ENCODE measurements at places on chromosomes 12 and 14.

DNA sequence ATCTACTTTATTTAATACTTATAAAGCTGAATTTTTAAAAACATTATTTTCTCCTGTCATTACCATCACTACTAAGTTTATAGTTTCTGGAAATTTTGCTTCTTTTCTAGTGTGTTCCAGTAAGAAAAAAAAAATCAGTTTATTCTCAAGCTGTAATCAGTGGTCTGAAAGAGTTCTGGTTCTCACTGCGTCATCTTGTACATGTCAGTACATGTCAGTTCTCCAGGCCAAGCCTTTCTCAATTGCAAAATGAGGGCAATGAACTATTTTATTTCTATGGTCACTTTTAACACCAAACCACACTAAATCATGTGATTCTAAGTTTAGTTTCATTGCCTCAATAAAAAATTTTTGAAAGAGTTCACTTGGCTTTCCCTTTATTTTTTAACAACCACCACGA is 468.9 kb upstream of the LRFN5 start:
- no peak for DNase-seq

DNA sequence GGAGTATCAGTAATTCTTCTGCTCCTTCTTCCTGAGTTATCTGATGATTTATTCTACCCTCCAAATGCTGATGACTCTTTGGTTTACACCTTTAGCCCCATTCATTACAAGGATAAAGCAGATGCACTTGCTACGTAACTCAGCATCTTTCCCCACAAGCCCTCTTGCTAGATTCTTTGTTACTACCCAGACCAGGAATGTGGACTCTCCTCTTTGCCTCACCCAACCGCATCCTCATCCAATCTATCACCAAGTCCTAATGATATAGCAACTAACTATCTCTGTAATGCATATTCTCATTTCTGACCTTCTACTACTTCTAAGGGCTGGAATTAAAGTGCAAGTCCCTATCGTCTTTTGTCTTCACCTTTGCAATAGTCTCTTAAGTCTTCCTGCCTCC is 9.2 kb downstream of the KRT1 start:
- no peak for DNase-seq

DNA sequence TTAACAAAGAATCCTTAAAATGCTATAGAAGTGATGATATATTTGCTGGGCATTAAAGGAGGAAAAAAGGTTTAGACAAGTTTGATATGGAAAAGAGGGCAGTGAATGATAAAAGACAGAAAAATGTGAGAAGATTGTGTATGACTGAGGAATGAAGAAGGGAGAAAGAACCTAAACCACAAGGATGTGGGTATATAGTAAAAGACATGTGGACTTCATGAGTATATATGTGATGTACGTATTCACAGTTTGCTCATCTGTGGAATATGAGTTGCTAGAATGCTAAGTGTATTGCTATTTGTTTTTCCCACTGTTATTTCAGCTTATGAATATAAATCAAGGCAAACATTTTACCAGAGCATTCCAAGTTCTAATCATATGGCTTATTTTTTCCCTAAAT is 2.1 kb upstream of the SLC16A7 start:
- no peak for DNase-seq

DNA sequence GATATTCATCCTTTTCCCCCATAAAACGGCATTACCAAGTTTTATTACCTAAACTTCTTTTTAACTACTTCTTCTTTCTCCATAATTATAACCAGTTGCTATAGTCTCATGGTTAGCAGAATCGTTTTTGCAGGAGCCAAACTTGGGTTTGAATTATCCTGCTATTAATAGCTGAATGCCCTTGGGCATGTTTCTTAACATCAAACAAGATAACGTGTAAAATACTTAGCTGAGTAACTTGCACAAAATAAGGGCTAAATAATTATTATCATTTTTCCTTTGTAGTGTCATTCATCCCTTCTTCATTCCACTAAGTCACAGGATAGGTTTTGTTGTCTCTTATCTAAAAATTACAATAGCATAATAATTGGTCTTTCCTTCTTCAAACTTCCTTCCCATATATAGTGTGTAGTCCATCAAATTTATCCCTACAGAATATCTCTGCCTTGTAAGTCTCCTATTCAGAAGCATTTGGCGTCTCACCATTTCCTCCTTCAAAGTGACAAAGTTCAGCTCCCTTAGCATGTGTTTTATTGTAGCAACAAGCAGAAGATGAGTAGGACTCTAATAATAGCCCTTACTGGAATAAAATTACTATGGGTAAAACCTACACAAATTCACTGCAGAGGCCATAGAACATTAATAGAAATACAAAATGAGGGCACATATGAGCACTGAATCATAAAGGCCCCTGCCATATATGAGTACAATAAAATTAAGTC is 63.8 kb downstream of the FAR2 start:
- DNase-seq: no peak

- DNase-seq: no peak
Measured at GRCh38 chr14:32621585-32621984, 292.5 kb downstream of the AKAP6 start.

DNA sequence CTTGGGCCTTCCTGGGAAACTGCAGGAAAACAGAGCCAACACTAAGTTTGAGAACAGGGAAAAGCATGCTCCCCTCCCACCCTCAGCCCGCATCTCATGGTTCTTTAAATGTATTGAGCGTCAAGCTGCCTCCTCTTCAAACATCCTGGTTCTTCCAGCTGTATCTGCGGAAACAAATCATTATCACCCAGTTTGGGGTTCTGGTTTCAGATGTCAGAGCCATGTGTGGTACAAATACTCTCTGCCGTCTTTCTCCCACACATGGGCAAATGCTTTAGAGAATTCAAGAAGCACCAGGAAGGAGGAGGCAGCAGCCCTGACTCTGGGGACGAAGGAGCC is 29.1 kb downstream of the JDP2 start:
- DNase-seq: no peak

GRCh38 chr12:114447274-114447716 is 41.4 kb upstream of the TBX5 start:
- DNase-seq: no peak

DNA sequence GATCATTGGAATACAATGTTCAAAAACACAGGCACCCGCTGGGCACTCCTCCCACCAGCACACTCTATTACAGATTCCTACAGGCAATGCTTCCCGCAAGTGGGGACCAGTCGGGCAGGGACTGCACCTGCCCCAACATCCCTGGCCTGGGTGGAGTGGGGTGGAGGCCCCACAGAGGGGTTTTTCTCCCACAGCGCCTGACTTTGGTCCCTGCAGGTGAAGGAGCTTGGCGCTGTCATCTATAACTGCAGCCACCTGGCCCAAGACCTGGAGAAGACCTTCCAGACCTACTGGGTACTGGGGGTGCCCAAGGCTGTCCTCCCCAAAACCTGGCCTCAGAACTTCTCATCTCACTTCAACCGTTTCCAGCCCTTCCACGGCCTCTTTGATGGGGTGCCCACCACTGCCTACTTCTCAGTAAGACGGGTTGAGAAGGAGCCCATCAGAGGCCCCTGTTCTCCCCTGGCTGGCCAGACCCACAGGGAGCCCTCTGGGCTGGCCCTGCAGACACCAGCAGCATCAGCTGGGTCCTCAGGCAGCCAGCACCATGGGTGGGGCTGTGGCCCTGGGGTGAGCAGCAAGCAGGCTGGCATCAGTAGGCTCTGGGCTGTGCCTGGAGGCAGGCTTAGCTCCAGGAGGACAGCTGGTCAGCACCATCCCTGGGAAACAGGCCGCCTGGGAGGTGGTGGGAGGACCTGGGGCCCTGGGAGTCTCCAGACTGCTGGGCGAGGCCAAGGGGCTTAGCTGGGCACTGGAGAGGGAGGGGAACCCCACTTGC is 6.0 kb downstream of the PLD4 start:
- DNase-seq: no peak

DNA sequence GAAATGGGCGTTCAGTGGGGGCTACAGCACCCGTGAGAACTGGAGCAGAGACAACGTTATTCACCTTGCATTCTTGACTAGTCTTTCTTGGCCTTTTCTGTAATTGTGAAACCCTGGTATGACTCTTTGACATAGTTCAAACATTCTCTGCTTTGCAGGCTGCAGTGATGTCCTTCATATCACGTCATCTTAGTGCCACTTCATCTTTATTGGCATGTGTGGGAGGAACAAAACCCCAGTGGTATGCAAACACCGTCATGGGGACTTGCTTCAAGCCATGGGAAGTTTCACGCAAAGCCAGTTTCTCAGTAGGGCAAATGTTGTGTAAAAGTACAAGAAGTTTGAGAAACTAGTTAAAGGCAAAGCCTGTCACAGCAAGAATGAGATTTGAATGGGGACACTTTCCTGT is 20.2 kb upstream of the DUSP16 start:
- no peak for DNase-seq

DNA sequence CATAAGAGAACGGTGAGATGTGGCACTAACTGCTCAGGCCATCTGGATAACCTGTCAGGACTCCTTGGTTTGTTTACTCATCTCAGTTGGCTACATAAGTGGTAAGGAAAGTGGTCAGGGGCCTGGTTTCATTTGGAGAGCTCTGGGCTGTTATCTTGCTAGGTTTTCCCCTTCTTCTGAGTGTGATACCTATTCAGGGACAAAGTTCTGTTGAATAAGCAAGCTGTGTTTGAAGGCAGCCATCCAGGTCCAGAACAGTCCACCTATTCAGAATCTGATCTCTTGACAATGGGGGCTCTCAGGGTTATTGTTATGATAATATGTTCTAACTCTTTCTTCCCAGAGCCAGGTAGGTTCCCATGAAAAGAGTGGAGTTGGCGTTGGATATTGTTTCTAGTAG is 194.9 kb downstream of the PAH start:
- no peak for DNase-seq

Measured in SIG-M5 (cell line).